Articular chondrocyte of knee joint (primary cell): ENCODE measurements at places on chromosomes 13 and 19. TPM values are rescaled to one million over a fixed set of nuclear protein-coding genes. Genes with fewer than 3 reads are reported as not detected.

CRB3 gene
- 0.32 TPM in 1 of 2 replicates, not detected in the other for total RNA-seq

ZNF429 gene
- 10.6 TPM in 2 replicates for total RNA-seq

RNF225 gene
- 0.13 TPM in 1 of 2 replicates, not detected in the other for total RNA-seq

CARD8 gene
- total RNA-seq: 18.8 and 22.6 TPM in 2 replicates

APC2 gene
- total RNA-seq: 0.11 and 0.26 TPM in 2 replicates

MYBPC2 gene
- not detected in 2 replicates for total RNA-seq

EPS8L1 gene
- 0.26 TPM in 1 of 2 replicates, not detected in the other for total RNA-seq

ZNF578 gene
- 4.6 and 9.8 TPM in 2 replicates for total RNA-seq

PCDH9 gene
- 4.1 and 4.2 TPM in 2 replicates for total RNA-seq

PLIN5 gene
- total RNA-seq: not detected in 2 replicates

C19orf85 gene
- not detected in 2 replicates for total RNA-seq

ITGBL1 gene
- 59.3 and 100 TPM in 2 replicates for total RNA-seq

IL12RB1 gene
- total RNA-seq: 0.26 and 0.32 TPM in 2 replicates

F7 gene
- not detected in 2 replicates for total RNA-seq

DKKL1 gene
- total RNA-seq: 0.26 TPM in 1 of 2 replicates, not detected in the other

CBY2 gene
- not detected in 2 replicates for total RNA-seq

PALM3 gene
- under 0.01 TPM in 2 replicates for total RNA-seq

SLC7A10 gene
- not detected in 2 replicates for total RNA-seq

ZNF302 gene
- 26.1 and 31.2 TPM in 2 replicates for total RNA-seq

NCR1 gene
- not detected in 2 replicates for total RNA-seq

ZNF784 gene
- total RNA-seq: 4.7 and 6.2 TPM in 2 replicates

PRR22 gene
- total RNA-seq: 0.11 and 0.39 TPM in 2 replicates

SIGLEC6 gene
- total RNA-seq: not detected in 2 replicates

MAB21L1 gene
- total RNA-seq: 1.2 and 2.1 TPM in 2 replicates

ZNF835 gene
- total RNA-seq: 0.39 and 1.7 TPM in 2 replicates

SERPINE3 gene
- total RNA-seq: 0.13 TPM in 1 of 2 replicates, not detected in the other

GPC5 gene
- total RNA-seq: not detected in 2 replicates

PCP2 gene
- not detected in 2 replicates for total RNA-seq

OR4F17 gene
- not detected in 2 replicates for total RNA-seq

ELANE gene
- total RNA-seq: 0.43 and 1.0 TPM in 2 replicates

SLC1A5 gene
- total RNA-seq: 109 and 186 TPM in 2 replicates

OR7C1 gene
- not detected in 2 replicates for total RNA-seq

TMEM86B gene
- 0.76 and 1.7 TPM in 2 replicates for total RNA-seq

CCL25 gene
- total RNA-seq: 0.32 TPM in 1 of 2 replicates, not detected in the other

KIR2DL1 gene
- total RNA-seq: not detected in 2 replicates

CACNG8 gene
- total RNA-seq: not detected in 2 replicates

NLRP7 gene
- not detected in 2 replicates for total RNA-seq

C3 gene
- 5.4 and 14.7 TPM in 2 replicates for total RNA-seq

CEACAM4 gene
- total RNA-seq: not detected in 2 replicates

LGALS7 gene
- total RNA-seq: not detected in 2 replicates

CRX gene
- not detected in 2 replicates for total RNA-seq

PGLYRP2 gene
- not detected in 2 replicates for total RNA-seq

CILP2 gene
- 0.65 and 0.91 TPM in 2 replicates for total RNA-seq

MEIOSIN gene
- total RNA-seq: not detected in 2 replicates
